Stimulated activated CD4-positive, alpha-beta T cell treated with anti-CD3 and anti-CD28 coated beads, TNF-alpha, amount 100 ng/mL, for 1 hour (primary cell): ENCODE measurements at places on chromosomes 2 and 18.

- no peak for DNase-seq
Observed at GRCh38 chr2:20115902-20116301, 64.5 kb upstream of the LAPTM4A start.

DNA sequence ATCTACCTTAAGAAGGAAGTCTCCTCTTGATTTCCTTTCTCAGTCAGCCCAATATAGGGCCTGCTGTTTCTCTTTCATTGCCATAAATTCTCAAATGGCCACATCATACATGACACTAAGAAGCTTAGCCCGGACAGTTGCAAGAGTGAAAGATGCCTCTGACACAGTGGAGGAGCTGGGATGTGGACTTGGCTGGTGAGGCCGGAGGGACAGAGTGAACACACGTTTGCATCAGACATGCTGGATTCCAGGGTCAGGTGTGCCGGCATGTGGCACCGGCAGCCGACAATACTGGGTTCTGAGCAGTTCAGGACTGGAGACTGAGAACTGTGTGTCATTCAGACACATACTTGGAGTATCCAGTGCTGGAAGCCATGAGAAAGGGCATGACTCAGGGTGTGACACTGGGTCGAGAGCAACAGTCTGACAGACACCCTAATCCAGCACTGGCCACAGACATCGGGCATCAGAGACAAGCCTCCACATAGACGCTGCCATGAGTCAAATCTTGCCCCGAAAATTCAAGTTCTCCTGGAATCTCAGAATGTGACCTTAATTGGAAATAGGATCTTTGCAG lies 31.4 kb downstream of the TIMM21 start:
- no peak for DNase-seq

DNA sequence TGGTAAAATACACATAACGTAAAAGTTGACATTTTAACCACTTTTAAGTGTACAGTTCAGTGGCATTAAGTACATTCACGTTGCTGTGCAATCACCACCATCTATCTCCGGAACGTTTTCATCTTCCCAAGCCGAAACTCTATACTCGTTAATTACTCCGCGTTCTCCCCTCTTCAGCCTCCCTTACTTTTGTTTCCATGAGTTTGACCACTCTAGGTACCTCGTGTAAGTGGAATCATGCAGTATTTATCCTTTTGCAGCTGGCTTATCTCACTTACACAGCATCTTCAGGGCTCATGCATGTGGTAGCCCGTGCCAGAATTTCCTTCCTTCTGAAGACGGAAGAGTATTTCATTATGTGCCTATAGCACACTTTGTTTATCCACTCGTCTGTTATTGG lies 225.2 kb downstream of the SLC4A3 start:
- no peak for DNase-seq

GRCh38 chr18:47680488-47680887 lies 250.0 kb downstream of the SMAD2 start:
- no peak for DNase-seq

DNA sequence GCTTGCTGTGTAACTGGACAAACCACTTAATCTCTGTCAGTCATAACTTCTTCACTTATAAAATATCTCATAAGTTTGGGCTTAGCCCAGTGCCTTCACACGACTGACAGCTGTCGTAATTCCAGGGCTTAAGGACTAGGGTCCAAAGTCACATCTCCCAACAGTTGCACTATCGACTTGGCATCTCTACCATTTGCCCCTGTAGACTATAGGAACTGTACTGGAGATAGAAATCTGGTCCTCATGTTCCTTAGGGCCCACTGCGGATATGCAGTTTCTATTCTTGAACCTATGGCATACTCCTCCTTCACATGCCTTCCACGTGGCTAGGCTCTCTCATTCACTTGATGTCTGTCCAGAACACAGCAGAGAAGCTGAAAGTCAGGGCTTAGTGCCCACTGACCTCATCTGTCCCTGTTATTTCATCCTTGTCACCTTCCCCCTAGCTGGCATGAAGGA lies 2.7 kb downstream of the ABHD1 start:
- no peak for DNase-seq

- no peak for DNase-seq
Observed at GRCh38 chr2:240441326-240441992, 6.0 kb downstream of the GPC1 start.

DNA sequence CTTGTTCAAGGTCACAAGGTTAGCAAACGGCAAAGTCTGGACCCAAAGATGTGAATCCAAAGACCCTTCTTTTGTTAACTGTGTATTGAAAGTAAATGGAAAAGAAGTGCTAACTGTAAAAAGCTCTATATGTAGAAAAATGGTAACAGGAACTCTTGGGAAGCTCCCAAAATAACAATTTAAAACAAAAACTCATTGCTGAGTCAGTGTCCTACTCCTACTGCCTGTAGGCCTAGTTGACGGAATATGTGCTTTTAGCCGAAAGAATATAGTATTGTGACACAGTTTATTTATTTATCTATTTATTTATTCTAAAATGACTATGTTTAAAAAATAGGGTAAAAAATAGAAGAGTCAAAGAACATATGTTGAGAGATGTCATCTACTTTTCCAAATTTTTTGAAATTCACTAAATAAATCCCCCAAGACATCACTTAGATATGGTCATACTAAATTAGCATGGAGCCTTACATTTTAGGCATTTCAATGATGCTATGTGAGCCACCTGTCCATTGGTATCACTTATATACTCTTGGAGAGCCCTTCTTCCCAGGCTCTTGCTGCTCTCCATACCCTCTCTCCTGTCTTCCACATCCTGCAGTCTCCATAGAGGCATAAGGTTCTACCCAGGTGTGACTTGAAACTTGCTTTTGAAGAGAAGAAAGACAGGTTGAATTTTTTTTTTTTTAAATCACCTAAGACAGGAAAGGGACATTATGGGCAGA lies 13.7 kb downstream of the COL5A2 start:
- no peak for DNase-seq

DNA sequence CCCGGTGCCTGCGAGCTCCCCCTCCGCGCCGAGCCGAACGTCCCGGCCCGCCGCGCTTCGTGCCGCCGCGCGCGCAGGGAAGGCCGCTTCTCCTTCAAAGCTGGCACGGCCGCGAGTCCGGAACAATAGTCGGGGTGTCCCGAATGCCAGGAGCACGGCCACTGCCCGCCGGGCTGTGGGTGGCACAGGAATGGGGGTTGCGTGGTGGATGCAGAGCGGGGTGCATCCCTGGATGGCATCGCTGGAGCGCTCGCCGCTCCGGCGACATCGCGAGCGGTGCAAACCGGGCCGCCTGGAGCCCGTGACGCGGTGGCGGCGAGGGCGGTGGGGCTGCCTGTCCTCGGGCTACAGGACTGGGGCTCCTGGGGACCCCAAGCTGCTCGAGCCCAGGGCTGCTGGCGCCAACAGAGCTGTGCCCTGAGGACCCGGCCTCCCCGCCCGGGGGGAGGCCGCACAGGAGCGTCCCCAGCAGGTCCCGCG lies 1.1 kb upstream of the SATB2 start:
- DNase-seq: no peak

GRCh38 chr2:231711677-231712450 lies 3.5 kb downstream of the PTMA start:
- peak; percentile 16 for DNase-seq

- DNase-seq: no peak
Observed at GRCh38 chr2:228545041-228545747, 363.7 kb upstream of the SPHKAP start.

DNA sequence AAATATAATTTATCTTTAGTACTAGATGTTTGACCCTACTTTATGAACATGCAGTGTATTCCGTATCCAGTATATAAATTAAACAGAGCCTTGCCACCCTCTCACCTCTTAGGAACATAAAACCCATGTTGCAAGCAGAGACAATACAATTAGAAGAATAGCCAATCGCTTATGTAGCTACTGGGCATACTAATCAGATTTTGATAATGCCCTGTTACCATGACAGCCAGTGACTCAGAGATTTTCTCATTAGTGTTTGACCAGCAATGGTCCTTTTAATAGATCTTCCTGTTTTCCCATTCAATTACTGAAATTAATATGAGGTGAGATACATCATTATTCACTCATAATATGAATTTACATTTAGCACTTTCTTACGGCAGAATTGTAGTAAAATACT lies 547.3 kb upstream of the VWC2L start:
- DNase-seq: no peak

DNA sequence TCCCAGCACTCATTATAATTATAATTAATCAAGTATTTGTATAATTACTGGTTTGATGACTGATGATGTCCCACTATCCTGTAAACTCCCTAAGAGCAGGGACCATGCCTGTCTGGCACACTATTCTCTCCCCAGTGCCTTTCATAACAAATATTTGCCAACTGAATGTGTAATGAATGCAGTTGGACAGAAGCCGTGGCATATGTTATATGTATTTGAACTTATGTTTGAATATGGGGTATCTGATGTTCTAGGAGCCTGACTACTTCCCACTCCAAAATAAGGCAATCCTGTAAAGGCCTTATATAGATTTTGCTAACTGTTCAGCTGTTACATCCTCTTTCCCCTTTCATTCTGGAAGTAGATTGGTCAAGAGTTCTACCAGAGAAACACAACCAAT lies 19.7 kb downstream of the OSBPL6 start:
- no peak for DNase-seq

GRCh38 chr18:45328811-45329210 lies 286.5 kb upstream of the SLC14A2 start:
- DNase-seq: no peak

- DNase-seq: no peak
Observed at GRCh38 chr18:42734520-42734919, 381.0 kb downstream of the RIT2 start.

DNA sequence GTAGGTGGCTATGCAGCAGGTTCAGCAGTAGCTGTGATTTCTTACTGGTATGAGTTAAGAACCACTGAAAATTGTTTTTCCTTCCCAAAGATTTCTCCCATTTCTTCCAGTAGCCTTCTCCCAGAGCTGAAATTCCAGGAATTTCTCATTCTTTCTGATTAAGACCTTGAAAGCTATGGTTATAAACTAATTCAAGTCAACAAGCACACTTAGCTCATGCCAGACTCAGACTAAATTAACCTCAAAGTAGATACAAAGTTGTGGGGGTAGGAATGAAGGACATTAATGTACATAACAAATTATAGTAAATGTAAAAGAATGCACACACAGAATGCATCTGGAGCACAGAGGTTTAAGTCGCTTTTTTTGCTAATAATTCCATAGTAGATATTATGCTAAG lies 103.6 kb upstream of the SOX11 start:
- DNase-seq: no peak

GRCh38 chr18:46624127-46624526 lies 32.9 kb downstream of the LOXHD1 start:
- no peak for DNase-seq

DNA sequence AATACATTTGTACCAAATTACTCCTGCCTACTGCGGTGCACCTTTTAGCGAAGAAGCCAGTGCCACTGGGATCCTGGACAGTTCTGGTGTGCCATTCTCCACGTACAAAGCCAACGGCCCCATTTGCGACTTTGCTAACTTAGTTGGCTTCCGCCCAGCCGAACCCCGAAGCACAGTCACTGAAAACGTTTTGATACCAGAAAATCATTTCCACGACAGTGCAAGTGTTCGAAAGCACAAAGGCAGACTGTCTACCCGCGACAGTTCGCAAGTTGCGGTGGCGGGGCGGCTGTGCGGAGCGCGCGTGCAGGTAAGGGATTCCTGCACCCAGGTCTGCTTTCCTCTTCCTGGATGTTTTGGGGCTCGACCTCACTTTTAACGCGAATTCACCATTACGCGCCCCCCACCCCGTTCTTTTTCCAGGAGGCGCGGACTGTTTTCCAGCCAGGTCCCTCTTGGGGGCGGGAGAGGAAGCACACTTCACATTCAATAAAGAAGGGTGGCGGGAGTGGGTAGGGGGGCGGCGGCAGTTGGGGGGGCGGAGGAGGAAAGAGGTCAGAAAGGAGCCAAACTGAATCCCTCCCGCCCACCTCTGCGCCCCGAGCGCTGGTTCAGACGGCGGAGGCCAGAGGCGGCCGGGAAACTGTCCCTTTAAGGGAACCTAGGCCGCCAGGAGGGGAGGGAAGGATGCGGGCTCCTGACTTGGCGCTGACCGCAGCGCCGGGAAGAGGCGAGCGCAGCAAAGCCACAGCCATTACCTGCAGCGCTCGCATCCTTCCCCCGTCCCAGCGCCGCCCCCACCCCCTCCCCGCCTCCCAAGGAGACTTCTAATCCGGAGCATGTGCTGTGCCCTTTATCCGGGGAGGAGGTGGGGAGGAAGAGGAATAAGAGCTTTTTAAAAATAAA lies 107.4 kb upstream of the KCTD1 start:
- no peak for DNase-seq

DNA sequence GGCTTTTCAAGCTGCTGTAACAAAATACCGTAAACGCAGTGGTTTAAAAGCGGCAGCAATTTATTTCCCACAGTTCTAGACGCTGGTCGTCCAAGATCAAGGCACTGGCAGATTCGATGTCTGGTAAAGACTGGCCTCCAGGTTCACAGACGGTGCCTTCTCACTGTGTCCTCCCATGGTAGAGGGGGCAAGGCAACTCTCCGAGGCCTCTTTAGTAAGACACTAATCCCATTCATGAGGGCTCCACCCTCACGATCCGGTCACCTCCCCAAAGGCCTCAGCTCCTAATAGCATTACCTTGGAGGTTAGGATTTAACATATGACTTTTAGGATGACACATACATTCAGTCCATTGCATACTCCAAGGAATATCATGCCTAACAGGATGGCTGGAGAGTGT lies 117.2 kb downstream of the SH3RF3 start:
- no peak for DNase-seq

GRCh38 chr18:12304351-12305210 lies 3.5 kb upstream of the TUBB6 start:
- no peak for DNase-seq

GRCh38 chr2:148593421-148593820 lies 51.1 kb upstream of the EPC2 start:
- no peak for DNase-seq

DNA sequence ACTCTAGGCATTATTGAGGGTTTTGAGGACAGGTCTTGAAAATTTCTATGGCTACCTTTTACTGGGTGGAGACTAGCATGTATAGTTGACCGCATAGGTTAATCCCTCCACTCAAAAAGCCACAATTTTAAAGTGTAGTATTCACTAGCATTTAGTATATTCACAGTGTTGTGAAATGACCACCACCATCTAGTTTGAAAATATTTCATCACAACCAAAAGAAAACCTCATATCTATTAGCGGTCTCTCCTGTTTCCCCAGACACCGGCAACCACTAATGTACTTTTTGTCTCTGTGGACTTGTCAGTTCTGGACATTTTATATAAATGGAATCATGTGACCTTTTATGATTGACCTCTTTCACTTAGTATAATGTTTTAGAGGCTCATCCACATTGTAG lies 53.9 kb downstream of the MSH2 start:
- no peak for DNase-seq

DNA sequence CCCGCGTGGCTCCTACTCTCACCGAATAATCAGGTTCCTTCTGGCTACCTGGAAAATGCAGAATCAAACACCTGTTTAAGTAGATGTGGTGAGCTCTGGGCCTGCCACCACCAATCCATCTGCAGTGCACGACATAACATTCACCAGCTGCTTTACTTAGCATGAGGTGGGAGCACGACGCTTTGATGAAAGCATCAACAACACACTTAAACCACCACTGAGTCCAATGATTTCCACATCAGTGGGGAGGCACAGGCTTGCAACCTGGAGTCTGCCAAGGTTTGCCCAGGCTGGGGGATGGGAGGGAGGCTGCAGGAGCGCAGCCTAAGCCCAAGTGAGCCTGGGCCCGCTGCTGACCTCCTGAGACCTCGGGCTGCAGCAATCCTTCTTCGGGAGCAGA lies 415.5 kb downstream of the MEIS1 start:
- DNase-seq: no peak
